NCI-H1930 (cell line): ENCODE measurements at places on chromosomes 2 and 18.
A peak's percentile ranks its signal among the peaks of the same experiment; 100 is the strongest.

- DNase-seq = no peak
These were observed 1077.3 kb upstream of the TMEFF2 start for GRCh38 chr2:193272011-193272410.

- DNase-seq = no peak
These were observed 92.7 kb upstream of the KLF7 start for GRCh38 chr2:207258263-207258991.

- DNase-seq = no peak
These were observed 38.3 kb upstream of the ATP6V1B1 start for GRCh38 chr2:70897203-70897976.

DNA sequence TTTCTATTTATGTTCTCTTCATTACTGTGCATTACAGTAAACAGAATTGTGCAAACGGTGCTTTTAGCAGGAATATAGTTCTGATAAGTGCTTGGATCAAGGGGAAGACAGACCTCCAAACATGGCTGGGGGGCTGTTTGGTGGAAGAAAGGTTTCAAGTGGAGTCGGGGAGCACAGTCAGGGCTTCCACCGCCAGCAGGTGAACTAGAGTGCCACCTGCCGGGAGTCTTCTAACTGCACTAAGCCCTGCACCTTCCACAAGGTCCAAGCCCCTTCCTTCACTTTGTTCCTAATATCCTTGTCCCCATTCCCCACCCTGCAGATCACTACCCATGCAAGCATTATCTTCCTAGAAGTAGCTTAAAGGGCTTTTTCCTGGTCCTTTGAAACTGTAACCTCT is 11.1 kb downstream of the ONECUT2 start:
- peak; percentile 38 for DNase-seq

- no peak for DNase-seq
These were observed 134.6 kb upstream of the SMAD2 start for GRCh38 chr18:48064978-48065600.

- DNase-seq = no peak
These were observed 154.5 kb upstream of the NDUFV2 start for GRCh38 chr18:8948011-8948410.

DNA sequence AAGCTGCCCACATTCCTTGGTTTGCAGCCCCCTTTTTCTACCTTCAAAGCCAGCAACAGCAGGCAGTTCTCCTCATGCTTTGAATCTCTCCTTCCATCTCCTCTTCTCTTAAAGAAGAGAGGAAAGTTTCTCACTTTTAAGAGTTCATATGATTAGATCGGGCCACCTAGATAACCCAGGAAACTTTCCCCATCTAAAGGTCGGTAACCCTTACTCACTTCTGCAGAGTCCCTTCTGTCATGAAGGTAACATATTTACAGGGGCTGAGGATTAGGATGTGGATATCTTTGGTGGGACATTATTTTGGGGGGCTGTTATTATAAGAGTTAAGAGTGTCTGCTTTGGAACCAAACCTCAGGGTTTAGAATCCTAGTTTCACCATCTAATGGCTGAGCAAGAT is 51.0 kb downstream of the HNRNPLL start:
- DNase-seq = no peak

GRCh38 chr2:115560666-115561065 is 1118.2 kb downstream of the DPP10 start:
- no peak for DNase-seq

DNA sequence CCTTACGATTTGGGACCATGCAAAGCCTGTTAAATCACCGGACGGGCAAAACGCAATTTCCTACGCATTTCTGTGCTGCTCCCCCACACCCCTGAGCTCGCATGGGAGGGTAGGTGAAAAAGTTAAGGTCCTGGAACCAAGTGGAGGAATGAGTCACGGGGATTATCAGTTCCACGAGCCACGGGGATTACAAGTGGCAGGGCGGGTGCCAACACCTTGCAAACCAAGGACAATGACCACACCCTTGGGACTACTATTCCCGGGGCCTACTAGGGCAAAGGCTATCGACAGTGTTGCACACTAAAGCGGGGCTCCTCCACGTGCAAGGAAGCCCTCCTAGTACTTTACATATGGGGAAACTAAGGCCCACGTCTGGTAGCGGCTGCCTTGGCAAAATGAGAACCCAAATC is 447 bp downstream of the RETSAT start:
- no peak for DNase-seq
